Putamen (tissue), 1 donor: ENCODE measurements at places on chromosomes 2 and 18.

DNA sequence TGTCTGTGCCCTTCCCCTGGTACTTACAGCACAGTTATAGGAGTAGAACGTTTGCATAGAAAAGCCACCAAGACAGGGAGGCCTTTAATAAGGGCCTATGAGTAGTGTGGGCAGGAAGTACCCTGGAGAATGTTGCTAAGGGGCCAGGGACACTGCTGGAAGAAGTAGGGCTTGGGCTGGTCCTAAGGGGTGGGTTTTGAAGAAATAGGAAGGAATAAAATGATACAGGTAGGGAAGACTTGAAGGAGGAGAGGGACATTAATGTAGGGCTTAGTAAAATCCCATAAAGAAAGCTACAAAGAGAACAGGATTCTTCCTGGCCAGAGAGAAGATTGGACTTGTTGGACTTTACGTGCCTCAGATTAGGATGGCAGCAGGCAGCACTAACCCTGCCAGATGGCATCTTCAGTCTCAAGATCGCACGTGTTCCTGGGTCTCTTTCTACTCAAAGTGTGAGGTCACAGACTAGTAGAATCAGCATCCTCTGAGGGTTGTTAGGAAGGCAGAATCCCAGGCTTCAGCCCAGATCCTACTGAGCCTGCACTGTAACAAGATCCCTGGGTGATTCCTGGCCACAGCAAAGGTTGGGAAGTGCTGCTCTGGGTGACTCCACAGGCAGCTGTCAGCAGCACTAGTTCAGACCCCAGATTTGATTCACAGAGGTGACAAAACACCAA is 39.2 kb downstream of the EPAS1 start:
- DNase-seq = no peak

DNA sequence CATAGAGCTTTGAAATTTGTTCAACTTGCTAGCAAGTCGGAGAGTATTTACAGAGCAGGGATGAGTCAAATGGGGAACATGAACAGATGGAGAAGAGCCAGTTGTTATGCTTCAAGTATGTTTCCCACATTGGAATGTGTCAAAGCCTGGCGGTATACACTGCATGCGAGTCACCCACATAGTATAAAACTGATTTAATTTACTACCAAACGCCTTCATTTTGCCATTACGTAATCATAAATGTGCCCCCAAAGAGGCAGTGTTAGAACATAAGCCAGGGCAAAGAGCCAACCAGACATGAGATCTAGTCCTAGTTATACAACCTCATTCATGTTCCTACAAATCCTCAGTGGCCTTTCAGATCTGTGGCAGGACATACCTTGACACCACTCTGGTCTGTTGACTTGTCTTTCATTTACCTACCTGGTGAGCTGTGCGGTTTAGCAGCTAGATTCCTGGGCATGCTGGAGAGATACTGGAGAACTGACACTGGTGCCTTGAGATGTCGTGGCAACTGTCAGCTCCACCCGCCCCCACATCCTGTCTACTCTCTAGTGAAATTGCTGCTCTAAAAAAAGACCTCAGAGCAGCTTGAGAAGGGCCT is 21.7 kb upstream of the NRP2 start:
- DNase-seq = no peak

DNA sequence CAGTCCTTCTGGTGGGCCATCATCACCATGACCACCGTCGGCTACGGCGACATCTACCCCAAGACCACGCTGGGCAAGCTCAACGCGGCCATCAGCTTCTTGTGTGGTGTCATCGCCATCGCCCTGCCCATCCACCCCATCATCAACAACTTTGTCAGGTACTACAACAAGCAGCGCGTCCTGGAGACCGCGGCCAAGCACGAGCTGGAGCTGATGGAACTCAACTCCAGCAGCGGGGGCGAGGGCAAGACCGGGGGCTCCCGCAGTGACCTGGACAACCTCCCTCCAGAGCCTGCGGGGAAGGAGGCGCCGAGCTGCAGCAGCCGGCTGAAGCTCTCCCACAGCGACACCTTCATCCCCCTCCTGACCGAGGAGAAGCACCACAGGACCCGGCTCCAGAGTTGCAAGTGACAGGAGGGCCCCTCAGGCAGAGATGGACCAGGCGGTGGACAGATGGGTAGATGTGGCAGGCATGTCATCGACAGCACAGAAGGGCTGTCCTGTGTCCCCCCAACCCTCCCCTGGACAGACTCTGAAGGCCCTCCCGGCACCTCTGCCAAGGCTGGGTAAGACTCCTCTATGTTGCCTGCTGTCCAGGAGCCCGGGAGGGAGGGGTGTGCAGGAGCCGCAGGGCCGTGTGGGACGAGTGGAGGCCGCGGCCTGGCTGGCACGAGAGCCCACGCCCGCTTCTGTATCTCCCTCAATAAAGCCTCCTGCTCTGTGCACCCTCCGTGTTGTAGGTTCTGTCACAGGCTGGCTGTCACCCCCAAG is 2.0 kb downstream of the KCNF1 start:
- no peak for DNase-seq

DNA sequence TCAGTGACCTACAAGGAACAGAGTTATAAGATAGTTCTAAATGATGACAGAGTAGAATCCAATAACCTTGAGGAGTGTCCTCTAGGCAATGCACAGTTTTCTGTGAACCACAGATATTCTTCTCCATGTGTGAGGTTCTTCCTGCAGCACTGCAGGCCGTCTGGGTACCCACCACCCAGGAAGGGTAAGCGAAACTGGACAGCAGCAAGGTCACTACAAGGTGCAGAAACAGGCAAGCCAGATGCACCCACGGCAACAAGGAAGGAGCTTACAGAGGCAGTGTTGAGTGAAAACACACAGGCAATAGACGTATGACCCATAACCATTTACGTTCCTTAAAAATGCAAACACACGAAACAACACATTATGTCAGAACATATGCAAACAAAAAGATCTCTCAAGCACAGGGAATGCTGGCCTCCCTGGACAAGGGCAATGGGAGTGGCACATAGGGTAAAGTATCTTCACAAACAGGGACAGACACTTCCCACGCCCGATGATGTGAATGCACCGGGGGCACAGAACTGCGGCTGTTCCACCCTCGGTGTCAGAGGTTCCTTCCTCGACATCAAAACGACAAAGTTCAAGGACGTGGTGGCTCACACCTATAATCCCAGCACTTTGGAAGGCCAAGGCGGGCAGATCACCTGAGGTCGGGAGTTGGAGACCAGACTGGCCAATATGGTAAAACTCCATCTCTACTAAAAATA is 84.1 kb downstream of the NDUFA10 start:
- DNase-seq = no peak

DNA sequence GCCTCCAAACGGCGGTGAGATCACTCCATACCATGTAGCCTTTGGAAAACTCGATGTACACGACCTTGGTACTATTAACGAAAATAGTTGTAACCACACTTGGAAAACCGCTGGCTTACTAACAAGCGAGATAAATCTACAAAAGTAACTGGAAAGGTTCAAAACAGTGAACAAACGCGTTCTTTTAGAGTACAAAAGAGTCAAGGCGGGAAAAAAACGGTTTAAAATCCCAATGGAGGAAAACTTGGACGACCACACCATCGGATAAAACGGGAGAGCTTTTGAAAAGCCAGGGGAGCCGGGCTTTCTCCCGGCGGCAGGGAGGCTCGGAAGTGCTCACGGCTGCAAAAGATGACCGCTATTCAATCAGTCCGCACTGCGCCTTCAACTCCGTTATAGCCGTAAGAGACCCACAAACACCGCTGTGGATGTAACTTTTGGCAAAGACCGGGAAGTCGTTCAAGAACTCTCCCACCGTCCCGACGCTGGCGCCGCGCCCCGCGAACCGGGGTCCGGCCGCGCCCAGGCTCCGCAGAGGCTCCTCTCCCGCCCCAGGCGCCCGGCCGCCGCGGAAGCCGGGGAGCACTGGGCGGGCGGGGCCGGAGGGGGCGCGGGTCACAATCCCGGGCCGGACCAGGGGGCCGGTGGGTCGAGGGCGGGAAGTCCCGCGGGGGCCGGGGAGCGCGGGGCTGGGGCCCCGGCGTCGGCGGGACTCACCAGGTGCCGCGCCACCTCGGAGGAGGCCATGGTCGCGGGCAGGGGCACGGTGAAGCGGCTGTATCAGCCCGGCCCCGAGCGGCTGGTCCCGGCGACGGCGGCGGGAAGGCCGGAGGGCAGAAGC is 465 bp downstream of the SEPTIN10 start:
- DNase-seq = no peak

DNA sequence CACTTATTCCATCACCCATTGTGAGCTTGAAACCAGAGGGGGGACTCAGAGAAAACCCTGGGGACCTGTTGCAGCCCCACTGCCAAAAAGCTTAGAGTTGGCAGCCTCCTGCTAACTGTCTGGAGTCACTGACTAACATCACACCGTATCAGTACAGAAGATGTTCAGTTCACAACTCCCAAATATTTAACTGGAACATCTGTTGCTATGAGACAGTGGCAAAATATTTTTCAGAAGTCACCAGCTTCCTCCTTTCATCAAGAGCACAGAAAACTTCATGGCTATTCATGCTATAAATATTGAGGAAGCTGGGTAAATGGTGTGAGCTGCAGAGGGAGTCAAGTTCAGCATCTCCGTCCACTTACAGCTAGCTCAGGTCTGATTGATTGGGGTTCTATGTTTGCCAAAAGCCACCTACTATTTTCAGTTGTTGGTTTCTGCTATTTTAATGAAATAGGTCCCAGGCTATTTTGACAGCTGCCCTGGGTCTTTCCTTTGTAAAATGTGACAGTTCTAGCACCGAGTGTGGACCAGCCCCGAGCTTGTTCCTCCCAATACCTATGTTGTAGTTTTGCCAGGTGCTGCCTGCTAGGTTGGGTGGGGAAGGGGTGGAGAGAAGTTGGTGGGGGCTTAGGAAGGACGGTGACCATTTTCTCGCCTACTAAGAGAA is 9.8 kb downstream of the TUBB6 start:
- no peak for DNase-seq

DNA sequence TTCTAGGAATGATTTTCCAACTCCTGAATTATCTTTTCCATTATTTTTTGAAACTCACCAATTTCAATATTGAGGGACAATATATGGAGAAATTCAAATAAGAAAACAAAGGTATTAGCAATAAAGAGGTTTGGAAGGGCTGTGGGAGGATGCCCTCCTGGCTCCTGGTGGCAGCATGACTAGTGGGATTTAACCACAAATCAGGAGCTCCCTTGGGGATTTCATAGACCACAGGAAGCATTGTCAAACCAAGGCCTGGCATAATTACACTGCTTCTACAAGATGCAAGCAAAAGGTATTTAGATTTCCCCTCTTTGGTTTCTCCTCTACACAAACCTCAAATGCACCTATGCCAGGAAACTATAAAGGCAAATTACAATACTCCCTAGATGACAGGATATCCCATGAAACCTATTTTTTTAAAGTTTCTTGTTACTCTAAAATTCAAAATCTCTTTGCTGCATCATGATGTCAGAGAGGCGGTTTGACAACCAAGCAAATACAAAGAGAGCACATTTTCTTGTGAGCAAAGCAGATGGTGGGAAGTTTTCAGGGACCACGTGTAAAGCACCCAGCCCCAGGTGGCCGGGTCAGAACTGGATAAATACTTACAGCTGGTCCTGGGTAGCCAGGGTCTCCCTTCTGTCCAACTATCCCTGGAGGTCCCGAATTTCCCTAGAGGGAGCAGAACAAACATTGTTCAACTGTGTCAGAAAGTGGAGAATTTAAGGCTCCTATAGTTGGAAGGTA is 67.9 kb downstream of the COL6A3 start:
- no peak for DNase-seq

- no peak for DNase-seq
These were observed 50.2 kb downstream of the TEX44 start for GRCh38 chr2:231642631-231643494.

DNA sequence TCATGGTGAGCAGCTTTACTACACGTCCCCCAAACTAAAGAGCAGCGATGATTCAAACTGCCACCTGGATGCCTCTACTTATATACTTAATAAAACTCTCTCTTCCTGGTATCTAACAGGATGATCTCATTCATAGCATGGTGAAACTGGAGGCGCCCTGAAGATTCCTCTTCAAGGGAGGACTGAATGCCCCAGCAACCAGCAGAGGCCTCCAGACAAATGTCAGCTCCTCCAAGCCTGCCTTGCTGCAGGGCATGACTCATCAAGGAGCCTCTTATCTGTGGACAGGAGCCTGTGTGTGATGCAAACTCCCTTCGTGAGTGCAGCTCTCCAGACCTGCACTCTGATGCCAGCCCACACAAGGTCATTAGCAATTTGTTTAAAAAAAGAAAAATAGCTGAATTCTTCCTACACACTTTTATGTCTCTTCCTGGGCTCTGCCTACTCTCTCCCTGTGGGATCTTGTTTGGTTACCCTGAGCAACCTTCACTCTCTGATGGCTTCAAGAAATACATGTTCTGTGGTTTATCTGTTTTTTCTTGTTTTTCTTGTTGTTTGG is 30.2 kb downstream of the LONRF2 start:
- peak; percentile 71 for DNase-seq

DNA sequence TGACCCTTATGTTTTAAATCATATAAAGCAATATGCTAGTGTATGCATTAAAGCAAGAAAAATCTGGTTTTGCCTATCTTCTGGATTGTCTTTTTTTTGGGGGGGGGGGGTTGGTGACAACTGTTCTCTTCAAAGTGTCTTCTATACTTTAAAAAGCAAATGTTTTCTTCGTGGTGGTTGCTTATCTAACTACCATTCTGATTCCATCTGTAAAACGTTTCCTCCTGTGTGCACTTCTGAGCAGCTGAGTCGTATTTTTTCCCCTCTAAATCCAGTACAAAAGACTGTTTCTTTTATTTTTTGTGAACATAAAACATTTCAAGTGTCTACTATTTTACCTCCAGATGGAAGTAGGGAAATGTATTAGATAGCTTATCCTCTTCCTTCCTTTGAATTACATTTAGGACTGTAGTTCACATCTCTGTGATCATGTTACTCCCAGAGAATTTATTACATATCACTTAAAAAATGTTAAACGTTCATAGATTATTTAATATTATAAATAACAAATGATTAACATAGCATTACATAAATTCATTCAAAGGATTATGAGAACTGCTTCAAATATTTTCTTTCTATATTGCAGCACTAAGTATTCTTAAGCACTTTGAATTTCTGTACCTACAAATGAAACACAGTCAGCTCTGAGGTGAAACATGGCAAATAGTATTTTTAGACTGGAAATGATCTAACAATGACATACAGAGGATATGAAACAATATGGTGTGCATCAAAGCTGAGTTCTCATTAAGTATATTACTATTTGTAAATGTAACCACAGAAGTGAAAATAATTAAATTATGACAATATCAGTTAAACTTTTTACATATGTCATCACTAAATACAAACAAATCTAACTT is 56.4 kb downstream of the SCN3A start:
- no peak for DNase-seq

GRCh38 chr2:130310881-130311280 is 31.8 kb upstream of the IMP4 start:
- DNase-seq = no peak

DNA sequence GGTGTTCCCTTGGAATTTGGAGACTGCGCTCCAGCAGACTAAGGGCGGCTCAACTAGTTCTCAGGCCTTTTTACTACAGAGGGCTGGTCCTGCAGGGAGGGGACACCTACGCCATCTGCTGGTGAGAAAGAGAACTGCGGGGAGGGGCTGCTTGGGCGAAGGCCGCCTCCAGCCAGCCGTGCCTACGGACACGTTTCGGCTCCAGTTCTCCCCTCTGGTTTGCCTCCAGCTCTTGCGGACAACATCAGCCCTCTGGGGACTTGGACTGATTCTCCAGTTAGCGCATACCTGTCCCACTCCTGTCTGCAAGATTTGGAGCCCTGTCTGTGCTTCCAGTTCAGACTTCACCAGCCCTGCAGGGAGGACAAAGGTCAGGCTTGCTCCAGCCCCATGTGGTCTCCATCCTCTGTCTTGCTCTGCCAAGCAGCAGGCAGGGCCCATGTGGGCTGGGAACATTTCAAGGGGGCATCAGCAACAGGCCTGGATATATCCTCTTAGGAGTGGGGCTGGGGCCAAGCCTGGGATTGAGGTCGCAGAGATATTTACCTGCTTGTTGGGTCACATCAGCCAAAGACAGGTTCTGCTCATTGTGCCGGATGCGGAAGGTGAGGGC is 10.3 kb downstream of the PTPRN start:
- DNase-seq = no peak
